ENCODE measurements at places on chromosomes 12 and 14.

DNA sequence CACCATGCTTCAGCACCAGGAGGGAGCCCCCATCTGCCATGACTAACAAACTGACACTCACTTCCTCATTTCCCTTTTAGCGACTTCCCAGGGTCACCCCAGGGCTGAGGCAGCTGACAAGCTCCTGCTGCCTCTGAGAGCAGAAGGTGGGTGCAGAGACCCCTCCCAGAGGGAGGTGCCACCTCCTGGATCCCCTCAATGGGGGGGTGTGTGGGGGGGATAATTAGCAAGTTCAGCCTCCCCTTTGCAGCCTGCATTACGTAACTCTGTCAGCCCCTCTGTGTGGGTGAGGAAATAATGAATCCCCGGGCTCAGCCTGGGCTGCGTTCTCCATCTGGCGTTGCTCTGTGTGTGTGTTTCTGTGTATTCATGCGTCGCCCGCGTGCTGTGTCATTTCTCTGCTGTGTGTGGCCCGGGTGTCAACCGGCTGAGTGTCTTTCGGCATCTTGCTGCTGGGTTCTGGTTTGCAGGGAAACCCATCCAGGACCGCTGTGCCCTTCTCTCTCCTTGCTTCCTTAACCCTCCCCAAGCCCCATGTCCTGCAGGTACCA lies 28.0 kb downstream of the NOS1 start:
- no peak for DNase-seq

DNA sequence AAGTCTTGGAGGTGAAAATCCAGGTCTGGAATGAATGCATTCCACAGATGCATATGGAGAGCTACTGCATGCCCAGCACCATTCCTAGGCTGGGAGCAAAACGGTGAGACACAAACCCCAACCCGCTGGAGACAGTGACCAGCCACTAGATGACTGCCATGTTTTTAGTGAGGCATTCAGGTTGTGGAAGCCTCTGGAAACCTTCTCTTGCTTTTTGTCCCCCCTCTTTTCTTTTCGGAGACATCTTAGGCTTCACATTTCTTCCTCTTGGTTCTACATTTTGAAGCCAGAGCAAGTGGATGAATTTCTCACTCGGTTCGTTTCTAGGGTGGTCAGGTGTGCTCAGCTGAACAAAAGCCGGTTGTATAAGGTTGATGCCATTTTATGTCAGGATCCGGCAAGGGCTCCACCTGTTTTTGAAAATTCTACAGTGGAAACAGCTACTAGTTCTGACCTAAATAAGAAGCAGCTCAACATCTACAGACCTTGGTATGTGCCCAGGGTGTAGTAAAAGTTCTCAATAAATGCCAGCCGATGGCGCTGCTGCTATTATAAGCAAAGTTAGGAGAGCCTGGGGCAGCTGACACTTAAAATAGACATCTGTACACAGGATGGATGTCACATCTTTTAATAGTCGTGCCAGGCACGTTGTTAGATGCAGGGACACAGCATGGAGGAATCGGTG lies 1.8 kb upstream of the ZNF839 start:
- peak; percentile 40 for DNase-seq

GRCh38 chr12:88580051-88580871 lies at the start of gene KITLG:
Gene KITLG (minus strand): TSS chr12:88580471. CDS start chr12:88580278, 193 bp downstream.
- peak; percentile 92 for DNase-seq

GRCh38 chr14:92317511-92317910 lies 5.5 kb upstream of the SLC24A4 start:
- DNase-seq, result no peak

GRCh38 chr14:55957950-55958349 lies 160.3 kb upstream of the PELI2 start:
- no peak for DNase-seq

DNA sequence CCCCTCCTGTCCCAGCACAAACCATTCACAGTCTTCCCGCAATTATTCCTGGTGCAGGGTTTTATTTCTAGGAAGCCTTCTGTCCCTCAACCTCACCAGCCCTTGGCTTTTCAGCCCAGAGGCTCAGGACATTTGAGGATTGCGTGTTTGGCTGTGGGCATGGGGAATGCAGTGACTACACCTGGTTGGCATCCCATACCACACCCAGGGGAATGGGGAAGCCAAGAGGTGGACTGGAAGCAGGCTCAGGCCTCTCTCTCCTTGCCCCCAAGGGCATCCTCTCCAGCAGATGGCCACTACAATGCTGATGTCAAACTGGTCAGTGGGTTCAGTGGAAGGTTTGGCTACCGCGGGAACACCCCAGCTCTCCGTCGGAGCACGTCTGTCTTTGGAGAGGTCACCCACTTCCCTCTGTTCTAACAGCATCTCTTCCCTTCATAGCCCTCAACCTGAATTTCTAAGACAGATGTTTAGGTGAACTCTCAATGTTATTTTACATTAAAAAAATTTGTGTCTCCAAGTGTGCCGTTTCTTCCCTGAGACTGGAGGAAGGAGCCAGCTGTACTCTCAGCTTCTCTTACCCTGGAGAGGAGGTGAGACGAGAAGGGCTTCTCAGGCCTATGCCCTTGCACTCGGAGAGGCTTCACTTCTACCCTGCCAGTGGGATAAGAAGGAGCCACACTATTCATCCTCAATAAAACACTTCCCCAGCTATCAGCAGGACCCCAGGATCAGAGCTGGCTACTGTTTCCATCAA lies 35.5 kb downstream of the DCAF4 start:
- DNase-seq, result no peak

GRCh38 chr12:15556411-15557102 lies 232.6 kb downstream of the EPS8 start:
- DNase-seq, result no peak

DNA sequence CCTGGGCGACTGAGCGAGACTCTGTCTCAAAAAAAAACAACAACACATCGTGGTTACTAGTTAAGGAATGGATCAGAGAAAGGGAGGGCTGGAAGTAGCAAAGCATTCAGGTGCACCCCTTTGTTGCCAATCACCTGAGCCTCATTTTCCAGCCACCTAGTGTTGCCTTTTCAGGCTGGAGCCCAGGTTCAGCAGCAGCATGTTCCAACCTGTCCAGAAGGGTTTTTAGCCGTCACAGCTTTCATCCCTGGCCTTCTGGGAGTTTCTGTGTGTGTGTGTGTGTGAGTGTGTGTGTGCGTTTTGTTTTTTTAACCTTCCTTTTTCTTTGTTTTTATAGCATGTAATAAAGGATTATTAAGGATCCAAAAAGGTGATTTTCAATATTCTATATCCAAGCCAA lies 121.1 kb upstream of the ATF1 start:
- DNase-seq, result peak; percentile 1

- no peak for DNase-seq
Observed at GRCh38 chr14:31194095-31194494, 13.5 kb downstream of the HECTD1 start.

DNA sequence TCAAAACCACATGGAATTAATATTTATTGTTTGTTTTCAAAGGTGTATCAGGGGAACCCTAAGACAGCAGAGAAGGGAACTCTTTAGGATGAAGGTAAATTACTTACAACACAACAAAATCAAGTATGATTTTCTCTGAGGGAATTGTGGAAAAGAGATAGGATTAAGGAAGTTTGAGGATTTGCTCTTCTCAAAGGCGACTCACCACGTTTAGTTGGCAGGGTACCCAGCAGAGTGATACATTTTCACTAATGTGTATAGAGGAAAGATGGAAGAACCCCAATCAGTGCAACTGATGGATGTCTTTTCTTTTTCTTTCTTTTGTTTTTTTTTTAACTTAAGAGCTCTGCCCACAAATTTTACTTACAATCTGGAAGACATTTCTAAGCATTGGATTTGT lies 499.2 kb downstream of the CCER1 start:
- no peak for DNase-seq

DNA sequence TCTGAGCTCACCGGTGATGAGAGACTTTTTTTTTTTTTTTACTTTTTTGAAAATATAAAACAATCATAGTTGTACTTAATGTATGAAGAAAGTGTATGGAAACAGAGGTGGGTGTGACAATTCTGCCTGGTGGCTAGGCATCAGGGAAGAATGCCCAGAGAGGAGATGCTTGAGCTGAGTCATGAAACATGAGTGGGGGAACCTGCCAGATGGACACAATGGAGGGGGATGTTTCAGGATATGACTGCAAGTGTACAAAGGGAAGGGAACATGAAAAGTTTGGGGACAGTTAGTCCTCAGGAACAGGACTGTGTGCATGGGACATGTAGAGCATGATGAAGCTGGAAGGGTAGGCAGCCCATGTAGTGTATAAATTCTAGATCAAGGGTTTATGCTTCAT lies 274.2 kb upstream of the E2F7 start:
- DNase-seq, result no peak

- no peak for DNase-seq
Observed at GRCh38 chr14:89331398-89331797, 85.6 kb downstream of the FOXN3 start.

GRCh38 chr14:35669782-35670181 lies 135.8 kb downstream of the INSM2 start:
- DNase-seq, result peak; percentile 14

GRCh38 chr12:25842254-25842653 lies 116.2 kb upstream of the RASSF8 start:
- no peak for DNase-seq

- DNase-seq, result no peak
Observed at GRCh38 chr12:116610971-116611541, 51.9 kb downstream of the MAP1LC3B2 start.

- peak; percentile 94 for DNase-seq
Observed at GRCh38 chr12:85036234-85036707, at the start of the genes LRRIQ1 and TSPAN19. Gene LRRIQ1 (plus strand): TSS chr12:85036351. CDS start chr12:85038177, 1,826 bp downstream. Gene TSPAN19 (minus strand): TSS chr12:85036277. CDS start chr12:85029946, 6,331 bp downstream.

DNA sequence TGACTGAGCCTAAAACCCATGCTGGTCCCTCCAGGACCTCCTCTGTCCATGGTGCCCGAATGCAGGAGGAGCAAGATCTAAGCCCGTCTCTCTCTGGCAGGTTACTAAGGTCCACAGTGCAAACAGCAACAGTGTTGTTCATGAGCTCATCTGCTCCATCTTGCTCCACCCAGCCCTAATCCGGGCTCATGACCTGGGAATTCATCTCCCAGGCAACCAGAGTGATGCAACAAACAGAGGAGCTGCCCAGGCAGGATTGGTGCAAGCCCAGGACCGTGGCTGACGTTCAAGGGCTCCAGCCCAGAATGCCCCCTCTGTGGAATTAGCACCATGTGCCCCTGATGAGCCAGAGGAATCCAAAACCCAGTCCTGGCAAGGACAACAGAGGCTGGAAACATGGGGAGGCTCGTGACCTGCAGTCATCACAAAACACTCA lies 29.9 kb downstream of the HSPB8 start:
- no peak for DNase-seq

DNA sequence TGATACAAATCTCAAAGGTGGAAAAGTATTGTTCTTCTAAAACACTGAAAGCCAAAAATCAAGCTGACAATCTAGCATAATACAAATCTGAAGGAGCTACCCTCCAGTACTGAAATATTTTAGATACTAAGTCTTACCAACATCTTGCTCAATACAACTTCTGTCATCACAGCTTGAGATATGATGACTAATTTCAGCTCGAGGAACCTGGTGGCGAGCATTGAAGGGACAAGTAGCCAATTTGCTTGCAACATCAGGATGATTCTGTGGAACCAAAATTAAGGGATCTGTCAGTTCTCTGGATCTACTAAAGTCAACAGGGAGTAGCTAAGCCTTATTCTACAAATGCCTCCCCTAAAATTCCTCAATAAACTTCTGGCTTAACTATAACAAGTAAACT lies 10.4 kb downstream of the GTSF1 start:
- DNase-seq, result no peak

- no peak for DNase-seq
Observed at GRCh38 chr12:84929501-84929900, 16.9 kb upstream of the SLC6A15 start.

- DNase-seq, result no peak
Observed at GRCh38 chr14:51176839-51177238, 63.2 kb upstream of the TMX1 start.

GRCh38 chr12:116508145-116509121 lies 50.7 kb upstream of the MAP1LC3B2 start:
- no peak for DNase-seq

DNA sequence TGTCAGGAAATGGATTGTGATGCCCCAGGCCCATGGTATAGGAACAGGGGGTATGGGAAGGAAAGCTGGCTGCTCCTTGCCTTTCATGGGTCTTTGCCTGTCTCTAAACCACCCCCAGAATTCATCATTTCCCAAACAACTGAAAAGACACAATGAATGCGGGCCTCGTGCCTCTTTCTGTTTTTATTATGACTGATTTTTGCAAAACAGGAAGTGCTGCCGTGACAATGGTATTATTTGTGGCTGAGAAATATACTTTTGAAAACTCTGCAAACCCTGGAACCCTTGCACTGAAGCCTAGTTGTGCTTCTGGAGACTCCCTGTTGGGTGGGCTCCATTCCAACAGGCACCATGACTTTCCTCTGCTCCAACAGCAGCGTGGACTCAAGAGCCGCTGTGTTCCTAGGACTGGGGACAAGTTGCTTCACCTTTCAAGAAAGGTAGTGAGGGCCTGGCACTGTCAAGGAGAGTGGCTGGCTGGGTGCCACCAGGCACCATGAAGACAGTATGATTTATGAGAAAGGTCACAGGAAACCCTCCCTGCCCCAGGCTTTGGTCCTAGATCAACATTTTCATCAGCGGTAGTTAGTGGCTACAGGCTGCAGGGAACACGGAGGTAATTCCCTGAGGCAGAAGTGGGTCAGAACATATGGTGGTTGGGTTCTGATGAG lies 4.8 kb upstream of the DGLUCY start:
- no peak for DNase-seq

DNA sequence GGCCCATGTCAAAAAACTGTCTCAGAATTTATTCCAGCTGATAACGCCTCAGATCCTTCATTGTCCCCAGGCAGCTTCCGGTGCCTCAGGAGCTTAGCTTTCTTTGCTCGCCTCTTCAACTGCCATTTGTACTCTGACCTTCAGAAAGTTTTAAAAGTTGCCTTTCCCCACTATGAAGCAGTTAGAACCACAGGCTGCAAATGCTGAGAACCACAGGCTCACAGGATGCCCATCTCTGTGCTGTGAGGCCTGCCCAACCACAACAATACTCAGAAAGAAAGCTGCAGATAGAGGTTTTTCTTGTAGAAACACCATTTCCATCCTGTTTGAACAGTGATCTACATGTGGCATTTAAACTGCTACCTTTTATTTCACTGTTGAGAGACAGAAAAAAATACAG lies 131.1 kb downstream of the PRKCH start:
- DNase-seq, result no peak

GRCh38 chr12:89671469-89671868 lies 37.2 kb downstream of the ATP2B1 start:
- DNase-seq, result no peak

GRCh38 chr12:93741659-93742109 lies 64.5 kb downstream of the CRADD start:
- no peak for DNase-seq

DNA sequence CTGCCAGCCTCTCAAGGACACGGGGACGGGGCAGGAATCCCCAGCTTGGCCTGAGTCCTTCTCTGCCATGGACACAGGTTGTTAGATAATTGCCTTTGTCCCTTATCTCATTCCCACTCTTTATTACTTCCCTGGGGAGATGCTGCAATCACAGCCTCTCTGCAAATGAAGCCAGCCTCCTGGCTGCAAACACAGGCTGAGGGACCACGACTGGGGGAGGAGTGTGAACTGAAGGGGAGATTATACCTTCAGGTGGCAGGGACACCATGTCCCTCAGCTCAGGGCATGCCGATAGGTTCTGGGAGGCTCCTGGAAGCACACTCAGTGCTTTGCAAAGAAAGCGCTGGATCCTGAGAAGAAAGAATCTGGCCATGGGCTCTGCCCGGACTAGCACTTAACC lies 16.1 kb upstream of the CHGA start:
- DNase-seq, result no peak

All from NCI-H345 (cell line).